Tibial nerve (tissue), 4 donors: ENCODE measurements at places on chromosomes 16 and 17. TPM values are rescaled to one million over a fixed set of nuclear protein-coding genes. Genes with fewer than 3 reads are reported as not detected.

Gene ETV4
- 5.1 TPM for total RNA-seq

Gene TBC1D3B
- not detected for total RNA-seq

Gene CANT1
- total RNA-seq, result 27.3 TPM

Gene SLC16A3
- total RNA-seq, result 36.0 TPM

- DNase-seq, result no peak
Observed at GRCh38 chr16:57634171-57634570, 5.7 kb downstream of the ADGRG1 start.

DNA sequence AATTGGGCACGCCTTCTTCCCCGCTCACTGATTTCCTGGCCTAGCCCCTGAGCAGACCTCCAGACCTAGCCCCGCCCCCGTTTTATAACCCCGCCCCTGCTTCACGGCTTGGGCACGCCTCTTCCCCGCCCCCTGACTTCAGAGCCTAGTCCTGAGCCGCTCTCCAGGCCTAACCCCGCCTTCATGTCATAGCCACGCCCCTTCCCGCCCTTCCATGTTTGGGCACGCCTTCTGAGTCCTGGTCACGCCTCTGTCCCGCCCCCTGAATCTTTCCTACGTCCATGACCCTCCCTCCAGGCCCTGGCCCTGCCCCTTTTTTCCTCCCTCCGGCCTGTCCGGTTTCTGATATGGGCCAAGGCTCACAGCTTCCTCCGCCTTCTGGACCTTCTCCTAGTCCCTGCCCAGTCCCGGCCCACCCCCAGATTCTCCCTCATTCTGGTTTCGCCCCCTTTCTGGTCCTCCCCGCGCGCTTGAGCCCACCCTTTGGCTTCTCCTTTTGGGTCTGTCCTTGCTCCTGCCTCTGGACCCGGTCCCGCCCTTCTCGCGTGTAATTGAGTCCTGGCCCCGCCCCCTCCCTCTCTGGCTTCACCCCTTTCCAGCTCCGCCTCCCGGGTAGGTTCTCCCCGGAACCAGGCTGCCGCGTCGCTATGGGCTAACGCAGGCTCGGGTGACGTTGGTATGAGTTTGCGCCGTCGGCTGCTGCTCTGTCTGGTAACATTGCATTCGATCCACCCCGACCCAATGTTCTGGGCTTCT, 15.1 kb upstream of the EEF2K start:
- peak; percentile 100 for DNase-seq

GRCh38 chr17:77512062-77512946, 371.5 kb downstream of the SEC14L1 start:
- no peak for DNase-seq

GRCh38 chr16:8774208-8774607, 23.2 kb downstream of the TMEM186 start:
- no peak for DNase-seq

DNA sequence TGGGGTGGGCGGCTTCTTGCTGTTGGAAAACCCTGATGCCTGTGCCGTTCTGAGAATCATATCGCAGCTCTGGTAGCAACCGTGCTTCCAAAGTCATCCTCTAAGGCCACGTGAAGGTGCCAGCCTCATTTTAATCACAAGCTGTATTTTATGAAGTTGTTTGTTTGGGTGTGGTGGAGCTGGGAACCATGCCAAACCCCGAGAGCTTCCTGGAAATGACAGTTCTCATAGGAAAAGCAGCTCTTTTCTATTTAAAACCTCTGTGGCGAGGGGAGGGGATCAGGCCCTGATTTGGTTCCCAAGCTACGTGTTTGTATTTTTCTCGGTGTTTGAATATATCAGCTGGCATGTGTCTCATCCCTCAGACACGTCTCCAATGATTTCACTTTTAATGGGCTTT, 21.7 kb downstream of the KNOP1 start:
- peak; percentile 89 for DNase-seq
